ENCODE measurements at places on chromosomes 7 and 10.
A peak's percentile ranks its signal among the peaks of the same experiment; 100 is the strongest.

GRCh38 chr10:5043716-5044115 lies 40.1 kb upstream of the AKR1C2 start:
- peak; percentile 67 for DNase-seq

DNA sequence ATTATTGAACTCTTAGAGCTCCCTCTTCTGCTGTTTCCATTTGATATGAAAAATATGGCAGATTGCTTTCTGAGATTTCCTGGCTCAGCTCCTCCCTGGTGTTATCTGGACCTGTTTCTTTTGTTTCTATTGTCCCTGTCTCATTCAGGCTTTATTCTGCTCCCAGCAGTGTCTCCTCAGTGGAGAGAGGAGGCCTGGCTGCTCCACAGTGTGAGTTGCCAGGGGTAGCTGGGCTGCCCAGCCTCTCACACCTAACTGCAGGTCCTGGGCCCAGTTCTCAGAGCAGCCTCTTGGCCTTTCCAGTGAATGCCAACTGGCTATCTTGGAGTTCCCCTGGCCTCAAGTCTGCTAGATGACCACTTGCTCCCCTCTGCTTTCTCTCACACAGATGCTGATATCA lies 127.0 kb downstream of the VPS41 start:
- no peak for DNase-seq

DNA sequence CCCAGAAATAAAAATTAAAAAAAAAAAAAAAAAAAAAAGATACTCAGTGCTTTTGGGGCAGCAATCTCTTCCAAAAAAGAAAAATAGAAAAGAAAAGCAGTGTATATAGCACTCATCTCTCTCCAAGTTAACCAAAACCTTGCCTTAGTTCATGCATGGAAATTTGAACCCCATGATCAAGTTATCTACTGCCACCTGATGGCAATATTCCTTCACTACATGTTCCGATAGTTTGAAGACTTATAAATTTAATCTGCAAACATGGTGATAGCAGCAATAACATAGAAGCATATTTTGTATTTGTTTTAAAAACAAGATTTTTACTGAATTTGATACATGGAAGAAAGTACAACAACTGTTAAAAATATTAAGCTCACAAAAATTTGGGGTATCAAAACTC lies 48.6 kb upstream of the SLIT1 start:
- peak; percentile 36 for DNase-seq

- no peak for DNase-seq
Measured at GRCh38 chr10:49394933-49395740, 752 bp downstream of the DRGX start.
